CD8-positive, alpha-beta memory T cell (primary cell): ENCODE measurements at places on chromosomes 11 and 22. TPM values are rescaled to one million over a fixed set of nuclear protein-coding genes. Genes with fewer than 3 reads are reported as not detected.

- H3K36me3 ChIP-seq = no peaks in the 10 kb centered on the region
- DNase-seq = no peak
- H3K27me3 ChIP-seq = no peaks in the 10 kb centered on the region
- peaks cover 4% of the 10 kb centered on the region for H3K4me1 ChIP-seq
These were observed 50.5 kb downstream of the SNX19 start for GRCh38 chr11:130865774-130866114.

Gene ALG9
- total RNA-seq = 37.4 TPM

DNA sequence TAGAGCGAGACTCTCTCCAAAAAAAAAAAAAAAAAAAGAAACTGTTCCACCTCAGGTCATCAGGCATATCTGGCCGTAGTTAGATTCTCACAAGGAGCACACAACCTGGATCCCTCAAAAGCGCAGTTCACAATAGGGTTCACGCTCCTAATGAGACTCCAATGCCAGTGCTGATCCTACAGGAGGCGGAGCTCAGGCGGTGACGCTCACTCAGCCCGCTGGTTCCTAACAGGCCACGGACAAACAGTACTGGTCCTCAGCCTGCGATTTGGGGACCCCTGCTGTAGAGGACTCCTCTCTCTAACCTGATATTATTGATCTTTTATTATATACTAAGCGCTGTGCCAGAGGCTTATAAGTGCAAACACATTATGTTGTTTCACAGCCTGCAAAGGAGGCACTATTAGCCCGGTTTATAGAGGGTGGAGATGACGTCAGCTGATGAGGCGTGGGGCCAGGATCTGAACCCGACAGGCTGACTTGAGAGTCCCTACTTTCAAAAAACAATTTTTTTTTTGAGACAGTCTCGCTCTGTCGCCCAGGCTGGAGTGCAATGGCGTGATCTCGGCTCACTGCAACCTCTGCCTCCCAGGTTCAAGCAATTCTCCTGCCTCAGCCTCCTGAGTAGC lies 4.9 kb upstream of the MAFF start:
- H3K27ac ChIP-seq = no peak overlapping the region
- no peaks in the 10 kb centered on the region for H3K36me3 ChIP-seq
- H3K4me1 ChIP-seq = peaks cover 11% of the 10 kb centered on the region
- H3K4me3 ChIP-seq = no peak overlapping the region

- H3K36me3 ChIP-seq = no peaks in the 10 kb centered on the region
- no peak within 1 kb of the TSS for H3K27ac ChIP-seq
- H3K4me1 ChIP-seq = peaks cover 23% of the 10 kb centered on the region
- peaks cover 44% of the 10 kb centered on the region for H3K27me3 ChIP-seq
- DNase-seq = peak; percentile 60
- peak within 1 kb of the TSS; percentile 94 for H3K4me3 ChIP-seq
These were observed at the start of gene WNT11 for GRCh38 chr11:76206327-76207081. TSS of gene WNT11 (minus strand) at chr11:76206502. CDS start at chr11:76206407, 95 bp downstream.

- no peak overlapping the region for H3K4me3 ChIP-seq
- H3K27me3 ChIP-seq = no peaks in the 10 kb centered on the region
- peaks cover 4% of the 10 kb centered on the region for H3K4me1 ChIP-seq
- H3K27ac ChIP-seq = no peak overlapping the region
- DNase-seq = no peak
- no peaks in the 10 kb centered on the region for H3K36me3 ChIP-seq
These were observed 2.9 kb upstream of the APOA1 start for GRCh38 chr11:116840224-116840745.
